ENCODE measurements at places on chromosomes 7 and 10.

DNA sequence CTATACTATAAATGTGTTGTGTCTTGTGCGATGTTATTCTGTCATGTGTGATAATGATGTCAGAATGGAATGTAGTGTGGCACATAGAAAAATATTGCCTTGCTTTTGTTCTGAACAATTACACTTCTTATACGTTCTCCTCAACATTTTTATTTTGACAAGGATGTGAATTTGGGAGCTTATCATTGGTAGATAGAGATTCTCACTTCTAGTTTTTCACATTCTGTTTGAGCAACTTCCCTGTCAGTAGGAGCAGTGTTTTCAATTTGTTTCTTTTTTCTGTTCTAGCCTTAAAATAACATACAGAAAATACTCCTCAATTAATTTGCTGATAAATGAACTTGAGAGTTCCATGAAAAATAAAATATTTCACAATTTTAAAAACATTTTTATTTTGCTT is 17.6 kb downstream of the SUN3 start:
- DNase-seq, result no peak

- DNase-seq, result peak; percentile 44
These were observed 10.4 kb upstream of the SMC3 start for GRCh38 chr10:110556969-110557601.

GRCh38 chr7:51289623-51290303 is 26.8 kb downstream of the COBL start:
- no peak for DNase-seq

- DNase-seq, result no peak
These were observed 68.8 kb upstream of the GSDME start for GRCh38 chr7:24825931-24826661.

DNA sequence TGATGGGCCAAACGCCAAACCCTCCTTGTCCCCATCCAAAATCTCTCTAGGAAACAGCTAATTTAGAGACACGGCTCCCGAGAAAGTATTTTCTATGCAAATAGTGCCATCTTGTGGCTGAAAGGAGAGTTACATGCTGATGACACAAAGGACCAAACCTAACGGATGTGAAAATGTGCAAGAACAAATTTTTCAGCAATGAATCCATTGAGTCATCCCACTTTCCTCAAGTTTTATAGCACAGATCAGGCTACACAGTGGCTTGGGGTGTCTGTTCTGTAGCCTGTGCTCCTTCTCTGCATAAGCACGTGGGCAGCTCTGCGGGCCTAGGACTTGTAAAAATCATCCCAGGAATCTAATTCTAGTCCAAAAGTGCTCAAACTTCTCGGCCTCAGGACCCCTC is 154.8 kb upstream of the PRR15 start:
- no peak for DNase-seq

DNA sequence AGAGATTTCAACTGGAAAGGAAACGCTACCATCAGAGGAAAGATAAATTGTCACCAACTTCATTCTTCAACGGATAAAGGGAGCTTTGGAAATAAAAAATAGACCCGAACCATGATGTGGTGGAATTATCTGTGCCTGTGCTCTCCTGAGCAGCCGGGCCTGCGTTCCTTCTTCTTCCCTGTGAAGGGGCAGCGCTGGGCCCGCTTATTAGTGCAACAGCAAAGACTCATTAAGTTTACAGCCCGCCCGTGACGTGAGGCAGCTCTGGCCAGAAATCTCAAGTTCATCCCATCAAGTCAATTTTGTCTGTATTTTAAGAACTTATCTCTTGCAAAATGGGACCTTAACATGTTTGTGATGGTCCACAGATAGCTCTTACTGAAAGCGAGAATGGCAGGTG is 193.7 kb downstream of the ADARB2 start:
- no peak for DNase-seq

DNA sequence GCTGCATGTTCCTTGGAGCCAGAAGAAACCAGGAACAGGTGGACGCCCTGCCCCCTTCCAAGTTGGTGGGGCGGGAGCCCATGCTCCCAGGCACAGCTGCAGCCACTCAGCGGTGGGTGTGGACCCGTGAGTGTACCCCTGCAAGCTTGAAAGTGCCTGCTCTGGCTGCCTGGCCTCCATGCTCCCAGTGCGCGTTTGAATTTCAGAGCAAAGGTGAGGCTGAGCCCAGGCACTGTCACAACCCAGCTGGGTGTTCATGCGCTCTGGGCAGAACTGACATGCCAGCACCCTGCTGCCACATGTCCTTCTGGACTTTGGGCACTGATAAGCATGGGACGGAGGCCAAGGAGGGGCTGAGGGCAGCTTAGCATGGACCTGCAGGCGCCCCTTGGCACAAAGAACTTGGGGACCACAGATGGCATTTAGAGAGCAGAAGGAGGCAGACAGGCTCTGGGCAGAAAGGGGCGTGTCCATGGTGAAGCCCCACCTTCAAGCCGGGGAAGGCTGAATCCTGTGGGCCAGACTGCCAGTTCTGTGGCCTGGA is 402.0 kb upstream of the NRG3 start:
- DNase-seq, result no peak

GRCh38 chr7:20491284-20491683 is 124.2 kb upstream of the ABCB5 start:
- DNase-seq, result no peak

GRCh38 chr10:6586501-6586900 is 6.4 kb upstream of the PRKCQ start:
- no peak for DNase-seq

DNA sequence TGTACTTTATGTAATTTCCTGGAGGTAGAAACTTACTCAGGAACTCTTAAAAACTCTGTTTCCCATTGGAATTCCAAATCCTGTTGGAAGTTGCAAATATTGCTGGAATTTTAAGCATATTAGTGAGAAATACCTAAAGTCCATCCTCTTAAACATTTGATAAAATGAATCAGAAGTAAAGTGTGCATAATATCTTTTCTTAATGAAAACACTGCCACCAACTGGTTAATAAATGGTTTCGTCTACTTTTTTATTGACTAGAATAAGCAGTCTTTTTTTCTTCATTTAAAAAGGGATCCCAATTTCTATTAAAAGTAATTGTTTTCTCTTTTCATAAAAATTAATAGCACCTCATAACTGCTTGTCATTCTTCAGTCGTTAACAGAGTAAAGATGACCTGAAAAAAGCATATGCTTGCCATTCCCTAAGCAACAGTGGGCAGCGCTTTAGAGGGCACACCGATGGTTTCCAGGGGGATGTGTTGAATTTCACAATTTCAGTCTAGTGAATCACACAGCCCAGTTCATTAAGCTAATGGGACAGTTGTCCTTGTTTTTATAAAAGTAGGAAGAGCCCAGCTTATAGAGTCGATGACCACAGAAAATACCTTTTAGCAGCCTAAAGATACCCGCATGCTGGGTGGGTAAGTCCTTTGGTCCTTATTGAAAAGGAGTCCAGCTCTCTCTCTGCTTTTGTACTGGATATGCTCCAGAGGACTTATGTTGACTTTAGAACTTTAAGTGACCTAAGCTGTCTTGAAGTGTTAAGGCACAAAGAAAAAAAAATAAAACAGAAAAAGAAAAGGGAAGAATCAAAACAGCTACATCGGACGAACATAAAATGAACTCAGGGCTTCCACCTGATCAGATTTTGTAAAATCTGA is 28.5 kb downstream of the NPS start:
- DNase-seq, result no peak

GRCh38 chr7:80922253-80923049 is 3.6 kb upstream of the SEMA3C start:
- DNase-seq, result no peak

- no peak for DNase-seq
These were observed 12.1 kb downstream of the ASB13 start for GRCh38 chr10:5654218-5654755.
